ENCODE measurements at places on chromosomes 2 and 18.

DNA sequence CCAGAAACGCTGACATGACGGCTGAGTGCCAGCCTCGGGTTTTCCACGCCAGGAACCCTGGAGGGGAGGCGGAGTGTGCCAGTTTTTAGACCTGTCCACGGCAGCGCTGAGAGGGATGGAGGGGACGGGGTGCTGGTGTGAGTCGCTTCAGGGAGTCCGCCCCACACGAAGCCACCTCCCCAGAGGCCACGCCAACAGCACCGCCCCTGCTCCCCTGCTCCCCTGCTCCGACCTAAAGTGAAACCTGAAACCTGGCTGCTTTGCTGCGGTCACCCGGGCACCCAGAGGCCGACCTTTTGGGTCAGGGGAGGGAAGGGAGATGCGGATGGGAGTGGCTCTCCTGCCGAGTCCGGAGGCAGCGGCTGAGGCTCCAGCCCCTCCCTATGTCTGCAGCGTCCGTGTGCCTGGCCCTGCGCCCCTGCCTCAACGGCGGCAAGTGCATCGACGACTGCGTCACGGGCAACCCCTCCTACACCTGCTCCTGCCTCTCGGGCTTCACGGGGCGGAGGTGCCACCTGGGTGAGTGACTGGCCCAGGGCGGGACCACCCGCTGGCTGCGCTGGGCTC, 38.1 kb downstream of the SNED1 start:
- peak; percentile 34 for DNase-seq

- no peak for DNase-seq
Measured at GRCh38 chr2:234457421-234457820, 39.5 kb downstream of the ARL4C start.

- no peak for DNase-seq
Measured at GRCh38 chr18:24601585-24601984, 141.1 kb downstream of the HRH4 start.

DNA sequence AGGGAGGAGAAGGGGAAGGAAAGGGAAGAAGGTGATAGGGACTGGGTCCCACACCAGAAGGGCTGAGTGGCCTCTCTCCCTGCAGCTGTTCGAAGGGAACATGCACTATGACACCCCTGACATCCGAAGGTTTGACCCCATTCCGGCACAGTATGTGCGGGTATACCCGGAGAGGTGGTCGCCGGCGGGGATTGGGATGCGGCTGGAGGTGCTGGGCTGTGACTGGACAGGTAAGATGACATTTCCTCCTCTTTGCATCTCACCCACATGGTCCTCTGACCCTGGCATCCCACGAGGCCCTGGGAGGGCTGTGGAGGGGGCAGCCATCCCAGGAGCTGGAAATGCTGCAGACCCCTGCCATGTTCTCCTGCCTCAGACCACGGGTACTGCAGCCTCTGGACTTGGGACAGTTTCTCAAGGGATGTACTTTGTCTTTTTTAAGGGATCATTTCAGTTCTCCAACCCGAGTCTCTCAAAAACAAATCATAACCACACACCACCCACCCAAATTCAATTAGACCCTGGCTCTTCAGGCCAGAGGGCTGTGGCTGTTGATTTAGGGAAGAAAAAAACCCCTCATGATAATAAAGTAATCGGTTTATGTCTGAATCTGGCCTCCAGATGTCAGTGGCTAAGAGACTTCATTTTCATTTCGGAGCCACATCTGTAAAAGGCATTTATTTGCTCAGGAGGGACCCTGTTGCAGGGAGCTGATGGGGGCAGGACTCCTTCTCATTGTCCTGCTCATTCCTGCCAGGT, 63.5 kb downstream of the NRP2 start:
- DNase-seq, result no peak

- no peak for DNase-seq
Measured at GRCh38 chr2:16240402-16240801, 300.1 kb downstream of the MYCN start.

GRCh38 chr2:18721038-18721922, 131.9 kb upstream of the NT5C1B start:
- DNase-seq, result no peak

- DNase-seq, result no peak
Measured at GRCh38 chr2:159069229-159069628, 100.8 kb downstream of the TANC1 start.

- DNase-seq, result no peak
Measured at GRCh38 chr2:201218780-201219179, 35.8 kb downstream of the CASP10 start.

- no peak for DNase-seq
Measured at GRCh38 chr2:88600038-88600465, 27.2 kb downstream of the EIF2AK3 start.

GRCh38 chr2:10241641-10242430, 60.9 kb upstream of the HPCAL1 start:
- DNase-seq, result no peak

GRCh38 chr2:213451542-213452239, 167.4 kb downstream of the SPAG16 start:
- DNase-seq, result peak; percentile 43

- no peak for DNase-seq
Measured at GRCh38 chr2:181578829-181579228, 78.1 kb downstream of the CERKL start.

Data from liver (tissue), 10 donors.